ENCODE measurements at places on chromosomes 5 and 9.

GRCh38 chr9:107435415-107435814 is 54.2 kb downstream of the KLF4 start:
- no peak for DNase-seq

GRCh38 chr5:77563475-77563874 is 71.4 kb upstream of the WDR41 start:
- no peak for DNase-seq

- DNase-seq = no peak
Measured at GRCh38 chr5:65047948-65048690, 279.4 kb downstream of the CWC27 start.

DNA sequence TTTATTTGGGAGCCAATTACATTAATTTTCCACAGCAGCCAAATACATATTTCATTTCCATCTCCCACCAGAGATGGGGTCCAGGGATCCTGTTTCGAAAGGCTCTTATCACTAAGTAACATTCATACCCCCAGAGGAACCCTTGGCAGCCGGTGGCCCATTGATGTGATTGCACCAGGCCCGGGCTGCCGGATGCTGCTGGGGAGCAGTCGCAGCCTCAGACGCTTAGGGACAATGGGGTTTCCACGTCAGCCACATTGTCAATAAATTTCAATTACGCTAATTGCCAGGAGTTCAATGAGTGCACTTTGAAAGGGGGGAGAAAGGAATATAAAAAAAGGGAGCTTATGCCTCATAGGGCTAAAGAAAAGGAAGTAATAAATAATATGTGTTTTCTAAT is 478.8 kb upstream of the ADAMTS16 start:
- DNase-seq = no peak

DNA sequence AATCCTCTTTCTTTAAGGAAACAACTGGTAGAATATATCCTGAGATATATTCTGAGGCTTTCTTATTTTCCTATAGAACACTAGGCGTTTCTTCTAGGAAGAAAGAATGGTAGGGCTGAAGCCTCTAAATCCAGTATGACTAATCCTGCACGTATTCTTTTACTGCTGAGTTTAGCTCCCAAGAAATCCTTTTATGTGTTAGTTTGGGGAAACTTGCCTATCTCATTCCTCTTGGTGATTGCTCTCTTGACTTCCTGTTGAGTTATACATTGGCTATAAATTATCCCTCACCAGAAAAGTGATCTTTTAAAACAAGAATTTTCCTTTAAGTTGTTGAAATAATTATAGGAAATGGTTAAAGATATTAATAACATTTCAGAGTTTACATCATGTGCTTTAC is 422.9 kb downstream of the TMEM161B start:
- DNase-seq = peak; percentile 70

DNA sequence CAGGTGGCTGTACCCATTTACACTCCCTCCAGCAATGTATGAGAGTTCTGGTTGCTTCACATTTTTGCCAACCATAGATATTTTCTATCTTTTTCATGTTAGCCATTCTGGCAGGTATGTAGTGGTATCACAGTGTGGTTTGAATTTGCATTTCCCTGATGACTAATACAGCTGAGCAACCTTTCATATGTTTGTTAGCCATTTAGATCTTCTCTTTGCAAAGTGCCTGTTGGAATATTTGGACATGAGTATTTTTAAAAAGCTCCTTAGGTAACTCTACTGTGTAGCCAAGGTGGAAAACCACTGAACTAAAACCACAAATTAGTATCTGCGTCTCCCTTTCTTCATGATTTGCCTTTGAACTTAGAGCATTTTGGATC is 31.9 kb downstream of the IRF1 start:
- DNase-seq = peak; percentile 82

DNA sequence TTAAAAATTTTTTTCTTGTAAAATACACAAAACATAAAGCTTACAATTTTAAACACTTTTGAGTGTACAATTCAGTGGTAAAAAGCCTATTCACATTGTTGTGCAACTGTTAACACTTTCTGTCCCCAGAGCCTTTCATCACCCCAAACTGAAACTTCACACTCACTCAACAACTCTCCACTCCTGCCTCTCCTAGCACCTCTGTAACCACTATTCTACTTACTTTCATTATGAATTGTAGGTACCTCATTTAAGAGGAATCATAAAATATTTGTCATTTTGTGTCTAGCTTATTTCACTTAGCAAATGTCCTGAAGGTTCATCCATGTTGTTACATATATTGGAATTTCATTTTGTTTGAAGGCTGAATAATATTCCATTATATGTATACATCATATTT is 4.3 kb upstream of the ZNF510 start:
- DNase-seq = no peak

DNA sequence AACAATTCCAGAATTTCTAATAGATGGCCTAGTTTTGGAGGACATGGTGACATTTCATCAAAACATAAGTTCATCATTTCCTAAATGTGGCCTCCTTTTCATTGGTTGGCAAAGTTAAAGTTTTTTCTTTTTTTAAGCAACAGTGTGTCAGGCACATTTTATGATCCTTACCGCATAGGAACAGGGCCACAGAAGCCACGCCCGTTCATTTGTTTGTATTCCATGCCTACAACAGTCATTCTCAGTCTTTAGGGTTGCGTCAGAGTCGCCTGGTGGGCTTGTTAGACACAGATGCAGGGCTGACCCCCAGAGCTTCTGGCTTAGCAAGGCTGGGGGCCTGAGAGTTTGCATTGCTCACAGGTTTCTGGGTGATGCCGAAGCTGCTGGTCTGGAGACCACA is 130.2 kb downstream of the HSD17B3 start:
- DNase-seq = no peak

DNA sequence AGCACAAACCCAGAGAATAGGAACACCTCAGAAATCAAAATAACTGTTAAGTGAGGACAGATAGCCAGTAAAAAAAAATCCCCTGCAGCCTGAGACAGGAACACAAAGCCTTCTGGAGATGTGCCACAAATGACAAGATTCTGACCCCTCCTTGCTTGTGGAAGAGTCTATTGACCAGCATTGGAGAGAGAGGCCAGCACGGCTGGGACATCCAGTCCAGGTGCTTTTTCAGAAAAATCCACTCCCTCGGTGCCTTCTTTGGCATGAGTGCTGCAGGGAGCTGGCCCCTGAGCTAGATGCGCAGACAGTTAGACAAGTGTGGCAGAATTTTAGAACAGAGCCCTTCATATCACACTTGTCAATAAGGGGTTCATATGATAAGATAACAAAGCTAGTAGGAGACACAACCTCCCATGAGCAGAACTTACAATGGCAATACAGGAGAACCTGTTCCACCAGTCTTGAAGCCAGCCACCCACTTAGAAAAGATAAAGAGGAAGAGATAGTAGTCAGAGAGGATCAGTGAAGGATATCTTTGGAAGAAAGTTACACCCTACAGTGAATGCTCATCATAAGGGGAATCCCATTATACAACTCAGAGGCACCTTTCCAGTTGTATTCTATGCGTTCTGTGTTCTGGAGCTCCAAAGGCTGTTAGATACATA is 298.4 kb downstream of the TLE1 start:
- no peak for DNase-seq

DNA sequence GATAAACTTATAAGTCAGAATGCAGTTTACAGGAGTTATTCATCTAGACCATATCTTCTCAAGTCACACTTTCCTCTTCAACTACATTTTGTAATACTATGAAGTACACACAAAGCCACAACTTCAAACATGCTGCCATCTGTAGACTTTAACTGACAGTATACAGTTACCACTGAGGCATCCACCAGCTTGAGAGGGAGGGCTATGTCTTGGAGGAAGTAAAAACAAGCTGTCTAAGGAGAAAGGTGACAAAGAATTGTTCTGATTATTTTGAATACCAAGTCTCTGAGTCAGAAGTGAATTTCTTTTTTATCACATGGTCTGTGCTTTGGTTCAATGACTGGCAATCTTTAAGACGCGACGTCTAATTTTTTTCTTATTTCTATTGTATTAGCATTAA is 97.6 kb upstream of the CDH10 start:
- DNase-seq = peak; percentile 38

GRCh38 chr9:22898591-22898990 is 452.0 kb downstream of the DMRTA1 start:
- no peak for DNase-seq

DNA sequence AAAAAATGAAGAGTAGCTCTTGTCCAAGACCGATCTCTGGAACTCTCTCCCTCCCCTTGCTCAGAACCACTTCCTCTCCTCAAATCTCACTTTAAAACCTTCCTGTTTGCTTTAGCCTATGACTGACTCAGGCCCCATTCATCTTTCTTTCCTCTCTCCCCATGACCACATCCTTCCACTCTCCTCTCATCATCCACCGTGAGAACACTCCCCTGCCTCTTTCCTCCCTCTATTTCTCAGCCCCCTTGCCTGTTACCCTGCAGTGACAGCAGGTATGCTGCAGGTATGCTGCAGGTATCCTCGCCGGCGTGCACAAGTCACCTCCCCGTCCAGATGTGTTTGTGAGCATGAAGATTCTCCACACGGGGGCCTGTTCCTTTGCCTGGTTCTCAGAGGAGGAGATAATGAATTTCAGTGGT is 505.3 kb downstream of the CCDC171 start:
- peak; percentile 99 for DNase-seq

- no peak for DNase-seq
Measured at GRCh38 chr5:136197462-136198142, 4.6 kb upstream of the SMIM32 start.
